ENCODE measurements at places on chromosomes 5 and 9. TPM values are rescaled to one million over a fixed set of nuclear protein-coding genes. Genes with fewer than 3 reads are reported as not detected.

- DNase-seq = no peak
Observed at GRCh38 chr5:169577951-169578350, 5.6 kb upstream of the SPDL1 start.

GRCh38 chr9:116048081-116048480 lies 105.5 kb upstream of the PAPPA start:
- DNase-seq = no peak

- no peak for DNase-seq
Observed at GRCh38 chr5:83507431-83507830, 35.9 kb downstream of the VCAN start.

GRCh38 chr9:89207026-89207425 lies 28.4 kb upstream of the SHC3 start:
- DNase-seq = no peak

The KCNN2 gene
- total RNA-seq = not detected

The ECSCR gene
- total RNA-seq = not detected

DNA sequence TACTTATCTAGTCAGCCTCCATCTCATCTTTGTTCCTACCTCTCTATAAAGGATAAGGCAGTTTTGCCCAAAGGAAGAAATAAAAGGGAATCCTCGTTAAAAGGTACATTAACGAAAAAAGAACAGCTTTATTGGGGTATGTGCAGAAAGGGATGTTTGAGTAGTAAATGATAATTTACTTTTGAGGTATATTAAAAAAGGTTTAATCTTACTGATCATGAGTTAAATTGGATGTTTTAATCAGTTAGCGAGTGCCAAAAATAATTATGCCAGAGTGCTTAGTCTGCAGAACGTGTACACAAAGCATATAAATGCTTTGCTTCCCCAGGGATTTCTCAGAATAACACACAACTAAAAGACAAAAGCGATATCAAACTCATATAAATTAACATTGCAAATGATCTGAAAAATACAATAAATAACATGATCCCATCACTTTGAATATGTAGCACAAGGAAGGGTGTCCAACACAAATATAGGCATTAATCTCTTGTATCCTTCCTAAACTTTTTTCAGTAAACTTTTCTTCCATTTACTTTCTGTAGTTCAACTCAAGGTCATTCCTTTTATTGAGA lies 865.0 kb downstream of the NR2F1-AS1 start:
- no peak for DNase-seq

GRCh38 chr5:148147415-148147814 lies 20.9 kb upstream of the SPINK14 start:
- DNase-seq = no peak

DNA sequence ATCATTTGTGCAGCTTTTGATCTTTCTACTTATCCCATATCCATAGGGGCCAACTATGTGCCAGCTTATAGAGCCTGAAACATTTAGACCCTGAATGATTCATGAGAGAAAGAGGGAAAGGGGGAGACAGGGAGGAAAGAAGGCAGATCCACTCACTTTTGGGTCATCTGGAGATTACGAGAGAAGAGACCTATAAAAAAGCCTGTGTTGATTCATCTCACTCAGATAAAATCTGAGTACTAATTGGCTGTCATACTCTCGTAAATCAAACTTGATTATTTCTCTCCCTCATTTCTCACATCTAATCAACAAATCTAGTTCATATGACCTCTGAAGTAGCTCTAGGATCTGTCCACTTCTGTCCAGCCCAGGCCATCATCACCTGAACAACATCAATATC lies 137.1 kb downstream of the ARL15 start:
- no peak for DNase-seq

- peak; percentile 72 for DNase-seq
Observed at GRCh38 chr5:125277494-125278154, 531.2 kb upstream of the ZNF608 start.

DNA sequence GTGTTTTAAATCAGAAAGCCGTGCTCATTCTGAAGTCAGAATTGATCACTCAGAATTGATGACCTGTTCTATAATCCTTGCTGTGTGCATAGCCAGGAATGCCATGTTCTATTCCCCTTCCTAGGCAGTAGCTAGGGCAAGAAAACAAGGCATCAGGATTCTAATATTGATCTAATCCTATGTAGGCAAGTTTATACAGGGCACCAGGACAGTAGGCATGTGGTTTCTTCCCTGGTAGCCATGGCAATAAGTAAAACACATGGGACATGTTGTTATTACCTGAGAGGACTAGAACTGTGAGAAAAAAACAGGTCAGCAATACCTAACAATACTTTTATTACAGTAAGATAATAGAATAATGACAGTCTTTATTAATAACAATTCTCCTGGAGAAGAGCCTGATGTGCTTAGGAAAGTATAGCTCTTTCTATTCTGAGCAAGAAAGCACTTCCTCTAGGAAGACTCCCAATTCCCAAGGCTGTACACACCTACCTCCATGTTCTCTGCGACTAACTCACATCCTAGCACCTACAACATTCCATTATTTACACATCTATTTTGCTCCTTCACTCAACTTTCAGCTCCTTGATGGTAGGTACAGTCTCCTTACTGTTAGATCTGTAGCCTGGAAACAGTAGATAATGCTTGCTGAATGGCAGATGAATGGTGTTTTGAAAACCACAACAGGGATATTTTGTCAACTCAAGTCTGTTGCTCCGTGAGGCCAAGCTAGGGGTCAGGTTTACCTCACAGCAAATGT lies 70.8 kb downstream of the STX17 start:
- DNase-seq = no peak

GRCh38 chr9:126842977-126843799 lies 17.3 kb upstream of the ZBTB34 start:
- DNase-seq = no peak

GRCh38 chr9:108783731-108784495 lies 71.9 kb downstream of the ACTL7B start:
- DNase-seq = no peak

DNA sequence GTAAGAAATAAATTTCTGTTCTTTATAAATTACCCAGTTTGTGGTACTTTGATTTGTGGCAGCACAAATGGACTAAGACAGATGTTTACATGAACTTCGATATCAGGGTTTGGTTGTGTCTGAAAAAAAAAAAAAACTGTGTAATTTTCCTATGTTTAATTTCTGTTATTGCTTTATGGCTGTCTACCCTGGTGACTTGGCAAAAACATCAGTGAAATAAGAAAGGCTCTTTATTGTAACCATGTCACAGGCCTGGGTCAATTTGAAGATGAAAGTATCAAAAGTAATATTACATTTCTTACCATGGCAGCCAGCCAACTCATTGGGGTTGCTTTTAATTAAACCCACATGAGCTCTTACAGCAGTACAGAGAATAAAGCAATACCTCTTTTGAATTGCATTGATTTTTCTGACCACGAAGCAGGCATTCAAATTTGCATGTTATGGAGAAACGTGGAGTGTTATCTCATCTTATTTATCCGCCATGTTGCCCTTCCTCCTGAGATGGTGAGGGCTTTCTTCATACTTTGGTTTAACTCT lies 20.6 kb upstream of the SV2C start:
- no peak for DNase-seq

The ACOT12 gene
- not detected for total RNA-seq

The SEMA6A gene
- 6.7 TPM for total RNA-seq

- DNase-seq = no peak
Observed at GRCh38 chr9:127549751-127550150, 62.3 kb upstream of the STXBP1 start.

The PPP3R2 gene
- not detected for total RNA-seq

DNA sequence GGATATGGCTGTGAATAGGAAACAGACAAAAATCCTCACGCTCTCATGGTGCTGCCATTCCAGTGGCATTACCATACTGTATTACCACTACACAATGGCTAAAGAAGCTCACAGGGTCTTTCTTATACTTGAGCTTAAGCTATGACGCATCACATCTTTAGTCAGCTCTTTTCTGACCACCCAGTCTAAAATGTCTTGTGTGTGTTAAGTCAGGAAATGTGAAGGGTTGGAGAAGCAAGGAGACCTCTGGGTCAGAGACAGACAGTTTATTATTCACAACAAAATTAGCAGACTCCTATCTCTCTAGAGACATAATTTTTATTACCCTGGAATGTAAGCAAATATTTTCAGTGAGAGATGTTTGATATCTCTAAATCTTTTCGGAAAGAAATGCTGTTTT lies 1583.2 kb upstream of the WWC1 start:
- DNase-seq = no peak

- DNase-seq = no peak
Observed at GRCh38 chr9:73617586-73617985, 465.9 kb downstream of the ANXA1 start.

- no peak for DNase-seq
Observed at GRCh38 chr5:43041110-43041668, 1.1 kb upstream of the ANXA2R start.
